ENCODE measurements at places on chromosomes 7 and 10.

- DNase-seq = no peak
Observed at GRCh38 chr10:3067118-3067858, at the start of gene PFKP. TSS of gene PFKP (plus strand) at chr10:3067548. CDS start at chr10:3067596, 48 bp downstream.

DNA sequence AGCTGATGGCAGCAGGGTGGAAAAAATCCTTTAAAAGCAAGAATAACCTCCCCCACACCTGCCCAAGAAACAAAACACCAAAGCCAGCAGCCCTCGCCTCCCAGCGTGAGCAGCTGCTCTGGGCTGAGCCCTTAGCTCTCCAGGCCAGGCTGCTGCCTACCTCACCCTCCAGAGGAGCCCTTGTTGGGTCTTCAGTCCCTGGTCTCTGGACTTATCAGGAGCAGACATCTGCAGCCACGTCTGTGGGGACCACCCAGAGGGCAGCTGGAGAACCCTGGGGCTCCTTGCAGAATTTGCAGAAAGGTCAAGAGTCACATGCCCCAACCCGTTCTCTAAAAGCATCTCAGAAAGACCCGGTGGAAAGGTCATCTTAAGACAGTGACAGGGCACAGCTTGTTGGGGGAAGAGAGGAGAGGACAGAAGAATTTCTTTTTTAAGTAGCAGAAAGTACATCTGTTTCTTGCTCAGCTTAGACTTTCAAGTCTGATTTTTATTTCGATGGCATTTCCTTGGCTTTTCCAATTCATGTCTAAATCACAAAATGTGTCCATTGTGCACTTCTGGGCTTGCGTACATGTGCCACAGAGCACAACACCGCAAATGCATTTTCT lies 425.7 kb upstream of the NFE2L3 start:
- DNase-seq = no peak

DNA sequence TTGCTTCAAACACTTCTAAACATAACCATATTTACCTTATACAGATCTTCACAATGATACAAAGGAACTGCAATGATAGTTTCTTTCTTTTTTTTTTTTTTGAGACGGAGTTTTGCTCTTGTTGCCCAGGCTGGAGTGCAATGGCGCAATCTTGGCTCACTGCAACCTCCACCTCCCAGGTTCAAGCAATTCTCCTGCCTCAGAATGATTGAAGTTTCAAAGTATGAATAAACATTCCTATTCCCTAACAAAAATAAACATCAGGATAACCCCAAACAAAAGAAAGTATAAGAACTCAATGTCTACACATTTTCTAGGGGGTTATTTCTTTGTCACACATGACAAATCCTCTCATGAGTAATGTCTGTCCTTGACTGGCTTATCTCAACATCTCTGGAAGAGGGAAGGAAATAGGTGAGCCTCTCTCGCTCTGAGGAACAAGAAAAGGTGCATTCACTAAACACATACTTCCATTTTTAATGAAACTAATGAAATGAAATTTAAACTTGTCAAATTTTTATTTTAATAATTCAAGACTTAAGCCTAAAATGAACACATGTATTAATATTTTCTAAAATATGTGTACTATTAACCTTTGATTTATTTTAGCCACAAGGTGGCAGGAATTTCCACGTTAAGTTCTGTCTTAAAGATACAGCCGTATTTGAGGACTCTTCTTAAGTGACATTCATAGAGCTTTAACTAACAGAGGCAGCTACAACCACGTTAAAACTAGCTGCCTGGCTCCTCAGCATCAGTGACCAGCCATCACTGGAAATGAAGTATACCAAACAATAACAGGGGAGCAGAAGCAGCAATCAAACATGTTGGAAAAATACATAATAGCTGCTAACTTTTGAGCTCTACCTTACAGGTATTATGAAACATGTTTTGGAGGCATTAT lies 58.3 kb downstream of the MALSU1 start:
- DNase-seq = no peak

DNA sequence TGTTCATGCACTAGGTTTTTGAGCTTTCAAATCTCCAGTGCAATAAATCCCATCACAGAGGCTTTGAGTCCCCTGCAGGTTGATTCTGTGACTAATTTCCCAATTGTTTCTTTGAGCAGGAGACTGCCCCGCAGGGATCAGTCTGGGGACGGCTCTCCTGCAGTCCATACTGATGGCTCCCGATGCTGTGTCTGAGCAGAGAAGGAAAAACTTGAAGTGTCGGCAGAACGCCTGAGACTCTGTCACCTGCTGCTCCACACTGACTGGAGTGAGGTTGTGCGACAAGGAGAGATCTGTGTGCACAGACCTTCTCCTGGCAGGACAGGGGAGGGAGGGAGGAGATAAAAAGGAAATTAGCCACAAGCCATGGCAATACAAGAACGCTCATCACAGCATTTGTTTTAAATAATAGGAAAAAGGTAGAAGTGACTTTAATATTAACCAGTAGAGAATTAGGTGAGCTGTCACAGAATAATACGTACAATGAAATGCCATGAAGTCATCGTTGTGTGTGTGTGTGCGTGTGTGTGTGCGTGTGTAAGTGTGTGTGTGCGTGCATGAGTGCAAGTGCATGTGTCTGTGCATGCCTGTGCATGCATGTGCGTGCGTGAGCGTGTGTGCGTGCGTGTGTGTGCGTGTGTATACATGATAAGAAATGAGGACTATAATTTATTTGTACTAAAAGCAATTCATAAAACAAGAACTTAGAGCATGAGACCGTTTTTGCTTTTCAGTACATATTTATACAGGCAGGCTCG lies 38.2 kb downstream of the HTR5A start:
- DNase-seq = no peak

DNA sequence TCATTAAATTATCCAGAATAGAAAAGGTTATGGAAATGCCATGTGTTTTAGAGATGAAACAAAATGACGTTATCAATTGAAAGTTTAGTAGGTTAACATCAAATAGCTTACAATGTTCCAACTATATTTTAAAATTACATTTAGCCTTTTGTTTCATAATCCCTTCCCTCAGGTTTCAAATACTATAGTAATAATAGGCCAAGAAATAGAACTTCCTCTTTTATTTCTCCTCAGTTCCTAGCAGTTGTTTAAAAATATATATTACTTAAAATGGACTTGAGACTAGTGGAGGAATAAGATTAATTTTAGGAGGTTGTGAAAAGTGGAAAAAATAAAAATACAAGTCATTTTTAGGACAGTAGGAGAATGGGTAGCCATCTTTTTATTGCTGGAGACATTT lies 16.4 kb upstream of the PDSS1 start:
- no peak for DNase-seq

- no peak for DNase-seq
Observed at GRCh38 chr10:24722131-24722675, 1.5 kb downstream of the ARHGAP21 start.

- no peak for DNase-seq
Observed at GRCh38 chr7:69717221-69717620, 118.9 kb downstream of the AUTS2 start.
